ENCODE measurements at places on chromosomes 4 and X.

GRCh38 chrX:21437036-21437435, 62.8 kb downstream of the CNKSR2 start:
- DNase-seq = no peak

DNA sequence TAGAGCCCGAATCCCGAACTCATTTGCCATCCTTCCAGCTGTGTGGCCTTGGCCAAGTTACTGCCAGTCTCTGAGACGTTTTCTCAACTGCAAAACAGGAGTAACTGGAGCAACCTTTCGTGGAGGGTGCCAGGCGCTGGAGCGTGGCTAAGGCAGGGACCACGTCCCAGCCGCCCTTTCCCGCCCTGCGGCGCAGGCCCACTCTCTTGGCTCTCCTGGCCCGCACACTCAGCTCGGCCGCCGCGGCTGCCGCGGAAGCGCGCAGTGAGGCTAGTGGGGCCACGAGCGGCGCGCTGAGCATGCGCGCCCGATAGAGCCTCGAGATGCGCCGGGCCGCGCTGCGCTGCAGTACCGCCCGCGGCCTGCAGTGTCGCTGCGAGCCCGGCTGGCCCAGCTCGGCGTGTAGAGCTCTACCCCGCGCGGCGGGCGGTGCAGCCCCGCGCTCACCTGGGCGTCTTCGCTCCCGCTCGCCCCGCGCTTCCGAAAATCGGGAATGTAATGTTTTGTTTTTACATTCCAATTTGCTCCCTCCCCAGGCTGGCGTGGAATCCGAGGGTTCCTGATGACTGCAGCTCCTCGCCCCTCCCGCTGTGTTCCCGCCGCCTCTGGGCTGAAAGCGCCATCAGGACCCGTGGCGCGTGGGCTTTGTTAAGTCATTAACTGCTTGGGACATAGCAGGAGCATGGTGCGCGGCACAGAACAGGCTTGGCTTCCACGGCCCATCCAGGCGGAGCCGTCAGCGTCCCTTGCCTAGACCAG, 4.0 kb upstream of the ZNF518B start:
- DNase-seq = no peak

DNA sequence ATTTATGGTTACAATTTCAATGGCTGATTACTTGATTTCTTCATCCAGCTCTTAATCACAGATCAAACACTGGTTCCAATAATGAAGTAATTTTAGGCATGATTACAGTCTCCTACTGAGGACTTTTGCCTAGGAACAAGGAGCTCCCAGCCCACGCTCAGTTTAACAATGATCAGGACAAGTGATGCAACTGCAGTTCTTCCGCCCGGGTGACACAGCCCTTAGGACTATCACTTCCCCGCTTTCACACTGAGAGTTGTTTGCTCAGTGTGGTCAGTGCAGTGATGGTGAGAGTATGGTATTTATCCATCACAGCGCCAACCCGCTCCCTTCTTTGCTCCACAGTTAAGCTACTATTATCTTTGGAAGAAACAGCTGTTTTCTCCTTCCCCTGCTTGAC, 203.2 kb upstream of the MBNL3 start:
- peak; percentile 46 for DNase-seq

GRCh38 chr4:143127621-143128020, 57.1 kb upstream of the USP38 start:
- DNase-seq = no peak

GRCh38 chr4:113950207-113950606, 29.2 kb downstream of the ARSJ start:
- no peak for DNase-seq

GRCh38 chr4:141463678-141464077, 172.7 kb upstream of the IL15 start:
- no peak for DNase-seq

- DNase-seq = no peak
These were observed 1303.6 kb downstream of the FAM133A start for GRCh38 chrX:94977562-94977961.

- DNase-seq = no peak
These were observed 898.8 kb downstream of the C4orf33 start for GRCh38 chr4:129994715-129995114.

- DNase-seq = no peak
These were observed 44.5 kb upstream of the BLTP1 start for GRCh38 chr4:122107680-122108079.

DNA sequence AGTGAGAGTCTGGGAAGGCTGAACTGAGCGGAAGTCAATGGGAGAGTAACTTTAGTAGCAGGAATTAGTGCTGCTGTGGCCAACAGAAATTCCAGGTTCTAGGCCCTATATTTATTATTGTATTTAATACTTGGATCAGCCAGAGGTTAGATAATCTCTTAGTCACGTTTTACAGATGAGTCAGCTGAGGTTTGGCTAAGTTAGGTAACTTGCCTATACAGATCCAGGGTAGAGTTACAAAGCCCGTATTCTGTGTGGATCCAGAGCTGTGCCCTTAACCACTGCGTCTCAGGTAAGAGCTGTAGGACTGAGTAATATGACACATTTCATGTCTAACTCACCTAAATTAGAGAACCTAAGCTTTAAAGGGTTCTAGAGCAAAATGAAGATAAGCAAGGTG, 20.5 kb downstream of the PSMD10 start:
- no peak for DNase-seq

DNA sequence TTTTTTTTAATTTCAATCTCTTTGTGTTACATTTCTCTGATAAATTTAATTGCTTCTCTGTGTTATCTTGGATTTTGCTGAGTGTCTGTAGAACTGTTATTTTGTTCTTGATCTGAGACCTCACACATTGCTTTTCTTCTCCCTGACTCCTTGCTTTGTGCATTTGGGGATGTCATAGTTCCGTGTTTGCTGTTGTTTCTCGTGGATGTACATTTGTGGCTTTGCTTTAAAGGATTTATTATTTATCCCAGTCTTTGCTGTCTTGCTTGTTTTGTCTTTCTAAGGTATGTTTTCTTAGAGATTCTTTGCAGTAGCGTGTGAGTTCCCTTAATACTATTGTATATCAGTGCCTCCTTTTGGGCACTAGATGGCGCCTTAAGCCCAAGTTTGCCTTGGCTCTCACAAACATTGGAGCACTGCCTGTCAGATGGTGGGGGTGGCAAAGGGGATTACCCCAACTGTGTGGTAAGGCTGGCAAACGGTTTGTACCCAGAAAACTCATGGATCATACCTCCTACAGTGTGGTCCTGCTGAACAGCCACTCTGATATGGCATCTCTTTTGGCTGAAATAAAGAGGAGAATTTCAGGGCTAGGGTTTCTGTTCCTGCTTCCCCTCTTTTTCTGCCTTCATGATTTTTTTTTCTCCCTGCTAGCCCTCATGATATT, 96.4 kb downstream of the PGRMC2 start:
- DNase-seq = peak; percentile 48

GRCh38 chr4:14178421-14178820, 550.9 kb upstream of the BOD1L1 start:
- peak; percentile 20 for DNase-seq

DNA sequence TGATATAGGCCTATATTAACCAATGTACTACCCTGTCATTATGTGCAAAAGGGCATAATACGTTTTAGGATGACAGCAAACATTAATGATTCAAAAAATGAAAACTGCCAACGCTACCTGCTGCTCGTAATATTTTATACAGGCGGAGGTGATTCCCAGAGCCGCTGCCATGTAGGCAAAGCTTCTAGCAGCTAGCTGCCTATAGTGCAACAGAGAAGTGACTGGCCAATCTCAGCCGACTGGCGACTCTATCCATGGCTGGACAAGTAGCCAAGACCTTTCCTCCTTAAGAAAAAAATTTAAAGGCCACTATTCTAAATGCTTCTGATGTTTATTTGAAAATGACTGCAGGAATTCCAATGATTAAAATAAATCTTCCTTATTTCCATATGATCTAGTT, 1.9 kb downstream of the PPARGC1A start:
- no peak for DNase-seq

- peak; percentile 21 for DNase-seq
These were observed 99.1 kb upstream of the FAM47C start for GRCh38 chrX:36908801-36909675.

DNA sequence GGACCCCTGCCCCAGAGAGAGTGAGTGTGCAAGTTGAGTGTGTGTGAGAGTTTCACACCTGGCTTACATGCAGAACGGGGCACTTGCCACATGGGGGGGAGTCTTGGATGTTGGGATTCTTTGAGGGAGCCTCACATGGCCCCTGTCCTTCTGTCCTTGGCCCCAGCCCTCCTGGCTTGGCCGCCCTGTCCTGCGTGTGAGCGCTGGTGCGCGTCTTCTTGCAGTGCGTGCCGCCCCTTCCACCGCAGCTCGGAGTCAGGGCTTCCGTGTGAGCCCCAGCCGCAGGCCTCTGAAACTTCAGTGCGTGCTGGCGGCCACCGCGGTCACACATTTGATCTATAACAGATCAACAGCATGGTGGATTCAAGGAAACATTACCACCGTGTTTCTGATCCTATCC, 30.1 kb upstream of the HGFAC start:
- no peak for DNase-seq

DNA sequence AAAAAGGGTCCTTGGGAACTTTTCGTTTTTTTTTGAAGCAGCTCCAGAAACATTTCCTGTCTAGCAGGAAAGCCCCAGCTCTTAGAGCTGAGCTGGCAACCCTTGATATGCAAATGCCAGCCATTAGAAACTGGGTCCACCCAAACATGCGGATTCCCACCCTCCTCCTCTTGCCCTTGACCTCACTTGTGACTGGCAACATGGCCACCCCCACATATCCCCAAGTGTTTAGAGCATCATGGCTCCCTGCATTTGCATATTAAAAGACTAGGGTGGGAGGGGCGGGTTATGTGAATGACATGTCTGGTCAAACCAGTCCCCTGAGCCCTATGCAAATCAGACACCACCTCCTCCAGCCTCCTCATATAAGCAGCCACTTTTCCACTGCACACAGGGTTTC, 671.1 kb downstream of the FAT4 start:
- no peak for DNase-seq

DNA sequence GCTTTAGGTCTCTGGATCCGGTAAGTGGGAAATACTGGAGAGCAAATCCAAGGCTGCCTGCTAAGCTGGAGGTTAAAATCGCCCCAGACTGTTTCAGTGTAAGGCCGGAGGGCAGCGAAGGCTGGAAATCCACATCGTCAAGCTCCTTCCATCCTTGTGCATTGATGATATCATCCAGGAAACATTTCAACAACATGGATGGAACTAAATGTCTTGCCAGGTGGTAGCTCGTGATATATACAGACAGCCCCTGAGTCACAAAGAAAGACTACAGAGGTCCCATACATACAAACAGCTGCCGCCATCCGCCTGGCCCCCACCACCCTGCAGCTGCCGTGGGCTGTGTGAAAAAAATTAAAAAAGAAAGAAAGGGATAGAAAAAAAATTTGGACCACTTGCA, 148.9 kb upstream of the RBPJ start:
- DNase-seq = no peak

DNA sequence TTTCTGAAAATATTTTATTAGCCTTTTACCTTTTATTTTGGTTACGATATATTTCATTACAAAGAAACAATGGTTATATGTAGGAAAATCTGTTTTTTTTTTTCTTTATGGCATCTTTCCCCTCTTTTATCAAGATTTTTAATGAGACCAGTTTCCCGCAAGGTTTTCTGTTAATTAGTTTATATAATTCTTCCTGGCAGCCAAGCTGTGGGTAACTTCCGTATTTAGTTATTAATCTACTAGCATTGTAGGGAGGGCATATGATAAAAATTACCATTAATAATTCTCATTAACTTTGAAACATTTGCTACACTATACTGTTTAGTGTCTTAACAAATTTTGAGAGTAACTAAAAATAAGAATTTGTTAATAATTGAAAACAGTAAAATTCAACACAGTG, 181.1 kb upstream of the GPRIN3 start:
- no peak for DNase-seq

DNA sequence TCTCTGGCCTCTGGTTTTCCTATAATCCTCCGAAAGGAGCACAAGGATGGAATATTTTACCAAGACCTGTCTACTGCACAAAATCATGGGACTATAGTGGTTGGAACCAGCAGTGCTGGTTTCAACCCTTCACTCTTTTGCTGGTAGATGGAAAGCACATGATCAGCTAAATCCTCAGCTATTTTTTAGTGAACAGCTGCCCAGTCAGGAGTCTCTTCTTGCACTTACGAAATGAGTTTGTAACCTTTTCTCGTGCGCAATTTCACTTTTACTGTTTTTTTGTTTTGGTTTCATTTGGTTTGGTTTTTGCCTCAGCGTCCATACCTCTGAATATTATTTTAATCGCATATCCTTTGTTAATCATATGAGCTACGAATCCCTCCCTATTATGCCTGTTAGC, 418.5 kb upstream of the CPEB2 start:
- DNase-seq = no peak

- DNase-seq = no peak
These were observed 1535.3 kb upstream of the PCDH10 start for GRCh38 chr4:131613824-131614216.

- no peak for DNase-seq
These were observed 67.1 kb downstream of the DTHD1 start for GRCh38 chr4:36348403-36348938.

- no peak for DNase-seq
These were observed 548.3 kb upstream of the SLIT2 start for GRCh38 chr4:19703391-19703790.

- DNase-seq = no peak
These were observed 43.5 kb downstream of the FMR1NB start for GRCh38 chrX:148024425-148025148.

DNA sequence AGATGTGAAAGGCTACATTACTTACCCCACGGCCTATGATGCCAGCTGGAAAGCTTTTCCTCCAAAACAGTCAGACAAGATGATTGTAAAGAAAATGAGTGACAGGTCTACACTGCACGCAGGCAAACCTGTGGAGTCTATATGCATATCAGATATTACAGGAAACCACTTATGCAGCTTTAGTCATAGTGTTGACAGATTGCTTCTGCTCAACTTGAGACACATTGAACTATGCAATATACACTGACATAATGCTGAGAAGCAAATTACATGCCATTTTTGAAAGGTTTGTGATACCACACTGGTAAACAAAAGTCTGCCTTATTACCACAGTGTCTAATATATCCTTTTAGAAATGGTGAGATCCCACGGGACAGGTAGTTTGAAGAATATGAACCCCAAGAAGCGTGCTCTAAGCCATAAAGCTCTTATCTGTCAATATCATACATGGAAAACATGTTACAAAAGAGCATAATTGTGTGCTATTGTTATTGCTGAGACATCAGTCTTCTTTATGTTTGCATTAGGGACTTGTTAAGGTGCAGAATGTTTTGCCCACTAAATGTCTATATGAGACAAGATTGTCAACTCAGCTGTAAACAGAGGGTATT, 1835.8 kb upstream of the TENM3 start:
- DNase-seq = no peak
